HFF-Myc (cell line): ENCODE measurements at places on chromosomes 5 and 9.
A peak's percentile ranks its signal among the peaks of the same experiment; 100 is the strongest.

- DNase-seq = no peak
These were observed 90.2 kb downstream of the ZNF462 start for GRCh38 chr9:106953174-106953573.

DNA sequence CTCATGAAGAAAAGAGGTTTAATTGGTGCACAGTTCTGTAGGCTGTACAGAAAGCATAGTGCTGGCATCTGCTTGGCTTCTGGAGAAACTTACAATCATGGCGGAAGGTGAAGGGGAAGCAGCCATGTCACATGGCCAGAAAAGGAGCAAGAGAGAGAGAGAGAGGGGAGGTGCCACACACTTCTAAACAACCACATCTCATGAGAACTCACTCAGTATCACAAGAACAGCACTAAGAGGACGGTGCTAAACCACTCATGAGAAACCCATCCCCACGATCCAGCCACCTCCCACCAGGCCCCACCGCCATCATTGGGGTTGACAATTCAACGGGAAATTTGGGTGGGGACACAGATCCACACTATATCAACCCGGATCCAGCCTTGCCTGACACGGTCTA lies 28.8 kb upstream of the IER5L start:
- no peak for DNase-seq

GRCh38 chr5:180604271-180604670 lies 13.0 kb upstream of the SCGB3A1 start:
- no peak for DNase-seq

DNA sequence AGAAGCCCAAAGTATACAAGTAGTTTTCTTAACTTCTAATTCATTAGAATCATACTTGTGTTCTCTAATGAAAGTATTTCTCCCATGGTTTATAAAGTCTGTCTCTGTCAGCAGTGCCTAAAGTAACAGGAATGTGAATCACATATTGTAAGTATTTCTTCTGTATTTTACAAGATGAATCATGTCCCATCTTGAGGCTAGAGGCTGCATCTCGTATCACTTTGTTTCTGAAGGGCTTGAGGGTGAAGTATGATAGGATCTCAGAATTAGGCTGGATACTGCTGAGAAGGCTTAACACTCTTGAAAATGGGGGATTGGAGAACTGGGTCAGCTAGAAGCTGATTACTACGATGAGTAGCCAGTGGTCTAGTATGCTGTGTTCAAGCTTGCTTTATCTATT lies 242.2 kb upstream of the ACTBL2 start:
- DNase-seq = peak; percentile 21

DNA sequence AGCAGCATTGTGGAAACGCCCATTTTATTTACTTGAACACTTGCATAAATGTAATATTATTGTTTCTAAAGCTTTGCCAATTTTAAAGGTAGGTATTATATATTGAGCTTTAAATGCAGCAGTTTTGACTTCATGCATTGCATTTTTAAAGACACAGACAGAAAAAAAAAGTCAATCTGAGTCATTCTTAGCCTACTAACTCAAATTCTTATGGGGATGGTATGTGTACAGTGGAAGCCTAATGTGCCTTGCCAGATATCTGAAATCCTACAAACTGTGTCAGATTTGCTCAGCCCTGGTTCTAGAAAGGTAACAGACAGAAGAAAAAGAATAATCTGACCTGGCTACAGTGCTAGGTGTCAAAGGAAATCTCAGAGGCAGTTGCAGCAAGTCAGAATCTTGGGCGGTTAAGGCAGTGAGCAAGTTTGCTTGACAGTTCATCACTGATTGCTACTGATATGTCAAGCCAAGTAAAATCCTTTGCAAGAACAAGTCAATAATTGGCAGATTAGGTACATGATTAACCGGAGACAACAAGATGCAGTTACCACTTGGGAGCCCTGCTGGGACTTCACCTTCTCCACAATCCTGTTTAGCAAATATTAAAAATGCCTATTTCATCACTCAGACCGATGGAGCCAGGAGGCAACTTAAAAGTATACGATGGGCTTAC lies 224.8 kb upstream of the WWC1 start:
- DNase-seq = no peak

DNA sequence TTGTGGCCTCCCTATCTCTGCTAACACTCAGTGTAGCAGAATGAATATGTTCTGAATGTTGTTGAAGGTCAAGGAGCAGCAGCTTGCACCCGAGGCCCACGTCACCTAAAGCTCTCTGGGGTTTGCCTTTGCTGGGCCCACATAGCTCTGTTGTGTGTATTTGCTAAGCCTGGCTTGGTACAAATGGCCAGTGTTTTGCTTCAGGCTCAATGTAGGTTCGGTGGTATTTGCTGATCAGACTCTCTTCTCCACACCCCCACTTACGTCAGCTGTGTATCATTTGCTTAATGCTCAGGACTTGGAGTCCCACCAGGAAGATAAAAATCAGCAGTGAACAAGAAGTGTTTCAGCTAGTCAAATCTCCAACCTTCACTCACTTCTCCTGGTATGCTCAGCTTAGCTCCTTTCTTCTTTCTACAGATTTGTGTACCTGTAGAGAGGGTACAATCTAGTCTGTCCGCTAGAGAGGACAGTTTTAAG lies 4.8 kb upstream of the RFESD start:
- no peak for DNase-seq

DNA sequence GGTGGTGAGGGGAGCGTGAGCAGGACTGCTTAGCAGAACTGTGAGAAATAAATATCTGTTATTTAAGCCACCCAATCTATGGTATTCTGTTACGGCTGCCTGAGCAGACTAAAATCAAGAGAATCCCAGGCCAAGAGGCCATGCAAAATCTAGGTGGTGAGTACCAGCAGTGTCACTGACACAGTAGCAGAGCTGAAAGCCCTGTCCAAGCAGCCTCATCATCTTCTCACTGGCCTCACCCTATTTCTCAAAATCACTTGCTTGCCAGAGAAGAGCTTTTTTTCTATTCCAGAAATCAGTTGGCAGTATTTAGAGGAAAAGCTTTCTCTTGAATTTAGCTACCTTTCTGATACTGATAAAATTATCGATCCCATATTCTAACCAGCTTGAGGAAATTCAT lies 68.0 kb downstream of the RETREG1 start:
- DNase-seq = no peak

- no peak for DNase-seq
These were observed 14.6 kb upstream of the DAP start for GRCh38 chr5:10775646-10776045.

GRCh38 chr9:92971776-92972175 lies 24.5 kb downstream of the FGD3 start:
- no peak for DNase-seq

DNA sequence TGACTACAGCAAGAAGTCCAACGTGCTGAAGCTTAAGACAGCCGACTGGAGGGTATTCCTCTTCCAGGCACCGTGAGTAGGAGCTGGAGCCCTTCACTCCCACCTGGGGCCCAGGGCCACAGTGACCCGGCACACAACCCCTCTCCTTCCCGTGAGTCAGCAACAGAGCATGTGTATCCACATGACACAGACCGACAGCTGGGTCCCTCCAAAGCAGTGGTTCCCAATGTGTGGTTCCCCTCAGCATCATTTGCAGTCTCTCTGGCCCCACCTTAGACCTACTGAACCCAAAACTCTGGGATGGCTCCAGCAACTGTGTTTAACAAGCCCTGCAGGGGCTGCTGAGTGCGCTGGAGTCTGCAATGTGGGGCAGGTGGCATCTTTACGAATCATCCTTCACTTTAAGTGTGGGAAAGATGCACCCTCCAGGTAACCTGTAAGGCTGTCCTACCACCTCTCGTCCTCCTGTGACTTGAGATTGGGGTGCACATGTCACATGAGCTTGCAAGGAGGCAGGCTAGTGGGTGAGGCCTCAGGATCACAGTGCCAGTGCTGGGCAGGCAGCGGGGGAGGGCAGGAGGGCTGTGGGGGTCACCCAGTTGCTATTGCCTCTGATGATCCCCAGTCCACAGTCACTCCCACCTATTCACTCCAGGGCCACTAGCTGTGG lies 42.2 kb downstream of the PSD2 start:
- DNase-seq = no peak

GRCh38 chr9:4567601-4568000 lies 77.3 kb downstream of the SLC1A1 start:
- DNase-seq = no peak

- no peak for DNase-seq
These were observed 80.2 kb downstream of the TRIO start for GRCh38 chr5:14223372-14223771.

GRCh38 chr5:172667786-172668593 lies 26.9 kb downstream of the NEURL1B start:
- DNase-seq = no peak

DNA sequence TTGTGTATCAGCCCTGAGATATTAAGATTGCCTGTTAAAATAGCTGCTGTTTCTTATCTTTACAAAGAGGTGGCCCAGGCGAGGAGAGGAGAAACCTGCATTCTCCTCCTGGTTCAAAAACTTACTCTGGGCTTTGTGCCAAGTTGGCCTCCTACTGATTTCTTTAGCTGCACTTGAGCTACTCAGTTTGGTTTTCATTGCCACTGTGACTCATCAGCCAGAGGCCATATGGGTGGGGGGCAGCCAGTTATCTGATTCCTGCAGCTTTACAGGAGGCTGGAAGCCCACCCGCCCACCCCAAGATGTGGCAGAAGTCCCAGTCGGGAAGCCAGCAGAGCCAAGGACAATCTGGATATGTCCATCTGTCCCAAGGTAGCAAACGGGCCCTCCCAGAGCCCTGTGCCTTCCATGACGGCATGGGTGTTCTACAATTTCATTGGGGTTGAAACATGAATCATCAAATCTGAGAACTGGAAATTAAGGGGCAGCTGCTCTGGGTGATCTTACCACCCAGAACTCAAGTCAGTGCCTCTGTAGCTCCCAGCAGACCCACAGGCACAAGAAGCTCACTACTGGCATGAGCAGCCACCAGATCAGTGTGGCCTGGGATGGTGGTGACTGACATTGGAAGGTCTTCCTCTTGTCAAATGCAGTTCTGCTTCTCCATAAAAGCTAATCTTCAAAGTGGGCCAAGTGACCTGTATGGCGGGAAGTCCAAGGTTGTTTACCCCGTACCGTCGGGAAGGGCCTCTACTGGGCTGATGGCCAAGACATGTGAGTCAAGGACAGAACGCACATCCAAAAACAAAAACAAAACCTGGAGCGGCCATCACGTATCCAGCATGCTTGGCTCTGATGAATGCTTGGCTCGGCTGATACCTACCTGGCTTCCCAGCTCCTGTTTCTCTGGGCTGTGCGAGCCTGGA lies 15.6 kb downstream of the FCN2 start:
- DNase-seq = peak; percentile 86

DNA sequence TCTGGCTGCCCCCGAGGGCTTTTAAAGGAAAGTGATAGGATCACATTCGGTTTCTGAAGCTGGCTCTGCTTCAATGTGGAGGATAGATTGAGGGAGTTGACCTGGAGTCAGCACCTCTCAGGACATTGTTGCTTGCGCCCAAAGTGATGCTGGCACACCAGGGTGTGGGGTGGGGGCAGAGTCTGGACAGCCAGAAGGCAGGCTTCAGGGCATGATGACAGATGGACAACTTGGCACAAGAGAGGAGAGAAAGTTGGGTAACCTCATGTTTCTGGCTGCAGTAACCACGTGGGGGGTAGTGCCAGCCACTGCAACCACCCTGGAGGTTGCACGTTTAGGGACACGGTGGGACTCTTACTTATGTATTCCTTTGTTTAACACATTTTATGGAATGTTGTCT lies 9.5 kb downstream of the ALDH1B1 start:
- no peak for DNase-seq

GRCh38 chr9:133666845-133667244 lies 30.7 kb downstream of the DBH start:
- DNase-seq = no peak

DNA sequence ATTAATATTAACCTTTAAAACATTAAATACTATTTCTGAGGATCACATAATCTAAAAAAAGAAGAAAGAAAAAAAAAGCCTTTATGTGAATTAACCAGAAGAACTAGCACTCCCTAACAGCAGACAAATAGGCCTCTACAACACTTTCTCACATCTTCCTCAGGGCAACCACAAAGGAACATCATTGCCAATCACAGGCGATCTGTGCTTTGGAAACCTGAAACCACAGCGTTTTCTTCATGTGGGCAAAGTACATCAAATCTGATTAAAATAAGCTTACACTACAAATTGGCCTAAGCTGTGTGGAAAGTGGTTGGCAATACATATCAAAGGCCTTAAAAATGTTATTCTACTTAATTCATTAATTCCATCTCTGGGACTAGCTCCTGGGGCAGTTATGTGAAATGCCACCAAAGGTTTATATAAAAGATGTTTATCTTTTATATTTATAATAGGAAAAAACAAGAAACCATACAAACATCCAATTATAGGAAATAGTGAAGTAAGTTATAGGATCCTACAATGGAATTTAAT lies 184.8 kb upstream of the TBCA start:
- DNase-seq = no peak

DNA sequence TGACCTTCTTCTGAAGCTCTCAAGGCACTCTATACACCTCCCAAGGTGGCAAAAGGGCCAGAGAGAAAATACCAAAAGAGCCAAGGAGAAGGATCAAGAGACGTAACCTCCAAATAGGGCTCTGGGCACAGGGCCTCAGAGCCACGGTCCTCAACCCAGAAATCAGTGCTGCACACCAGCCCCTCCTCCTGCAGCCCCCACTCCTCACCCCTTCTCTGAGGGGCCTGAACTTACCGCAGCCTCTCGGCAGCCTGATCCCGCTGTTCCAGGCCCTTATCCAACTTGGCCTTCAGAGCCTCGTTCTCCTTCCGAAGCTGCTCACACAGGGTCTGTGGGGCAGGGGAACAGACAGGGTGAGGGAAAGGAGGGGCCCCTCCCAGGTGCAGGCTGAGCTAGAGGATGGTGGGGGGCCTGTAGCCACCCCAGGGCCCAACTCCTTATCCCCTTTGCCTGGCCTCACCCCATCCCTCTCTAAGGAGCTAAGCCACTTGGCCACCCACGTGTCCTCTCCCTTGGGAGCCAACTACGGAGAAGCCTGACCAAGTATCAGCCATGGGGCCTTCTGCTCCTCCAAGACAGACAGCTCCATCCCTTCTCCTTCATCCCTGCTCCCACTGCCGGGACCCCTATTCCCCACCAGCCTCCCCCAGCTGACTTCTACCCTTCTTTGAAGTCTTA lies 28.8 kb downstream of the TNIP1 start:
- DNase-seq = no peak

GRCh38 chr9:33942471-33943083 lies 106.1 kb downstream of the UBAP2 start:
- DNase-seq = peak; percentile 75
